Left lung (tissue), 14 donors: ENCODE measurements at places on chromosomes 7 and 10. TPM values are rescaled to one million over a fixed set of nuclear protein-coding genes. Genes with fewer than 3 reads are reported as not detected.

MMD2 gene
- polyA plus RNA-seq: not detected

COPG2 gene
- 50.3 TPM for polyA plus RNA-seq

PRKCQ gene
- polyA plus RNA-seq: 5.7 TPM

MEOX2 gene
- 157 TPM for polyA plus RNA-seq

NPSR1 gene
- not detected for polyA plus RNA-seq

PDK4 gene
- polyA plus RNA-seq: 20.0 TPM

ZNF804B gene
- polyA plus RNA-seq: 0.05 TPM

CHAT gene
- not detected for polyA plus RNA-seq

GPR146 gene
- 7.4 TPM for polyA plus RNA-seq

GHRHR gene
- not detected for polyA plus RNA-seq

TAS2R3 gene
- polyA plus RNA-seq: 2.5 TPM

PKD2L1 gene
- 0.22 TPM for polyA plus RNA-seq

ARL3 gene
- polyA plus RNA-seq: 21.7 TPM

PALS2 gene
- polyA plus RNA-seq: 7.5 TPM

ANKRD2 gene
- 0.43 TPM for polyA plus RNA-seq

ELFN1 gene
- polyA plus RNA-seq: 3.7 TPM

H2BK1 gene
- polyA plus RNA-seq: not detected

DNA sequence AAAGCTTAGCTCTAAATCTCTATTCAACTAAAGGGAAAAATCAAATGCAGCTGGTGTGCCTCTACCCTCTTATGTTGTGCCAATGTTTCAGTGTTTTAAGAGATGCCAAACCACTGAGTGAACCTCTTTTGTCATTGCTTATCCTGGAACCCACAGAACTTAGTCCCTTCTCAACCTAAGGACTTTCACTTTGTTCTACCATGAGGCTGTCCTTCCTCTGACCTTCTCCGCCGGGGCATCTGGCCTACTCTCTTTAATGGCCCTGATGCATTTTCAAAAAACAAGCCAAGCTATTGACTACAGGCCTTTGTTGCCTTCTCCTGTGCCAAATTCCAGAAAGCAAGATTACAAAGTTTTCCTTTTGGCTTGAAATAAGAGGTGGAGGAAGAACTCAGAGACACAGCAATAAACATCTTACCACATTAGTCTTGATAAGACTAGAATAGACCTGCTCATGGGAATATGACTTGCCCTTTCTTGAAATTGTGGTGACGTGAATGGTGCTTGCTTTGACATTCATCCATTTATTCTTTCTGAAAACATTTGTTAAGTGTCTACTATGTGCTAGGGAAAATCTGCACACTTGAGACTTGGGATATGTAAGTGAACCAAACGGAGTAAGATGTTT, 253.2 kb upstream of the SMIM30 start:
- DNase-seq: no peak

DNA sequence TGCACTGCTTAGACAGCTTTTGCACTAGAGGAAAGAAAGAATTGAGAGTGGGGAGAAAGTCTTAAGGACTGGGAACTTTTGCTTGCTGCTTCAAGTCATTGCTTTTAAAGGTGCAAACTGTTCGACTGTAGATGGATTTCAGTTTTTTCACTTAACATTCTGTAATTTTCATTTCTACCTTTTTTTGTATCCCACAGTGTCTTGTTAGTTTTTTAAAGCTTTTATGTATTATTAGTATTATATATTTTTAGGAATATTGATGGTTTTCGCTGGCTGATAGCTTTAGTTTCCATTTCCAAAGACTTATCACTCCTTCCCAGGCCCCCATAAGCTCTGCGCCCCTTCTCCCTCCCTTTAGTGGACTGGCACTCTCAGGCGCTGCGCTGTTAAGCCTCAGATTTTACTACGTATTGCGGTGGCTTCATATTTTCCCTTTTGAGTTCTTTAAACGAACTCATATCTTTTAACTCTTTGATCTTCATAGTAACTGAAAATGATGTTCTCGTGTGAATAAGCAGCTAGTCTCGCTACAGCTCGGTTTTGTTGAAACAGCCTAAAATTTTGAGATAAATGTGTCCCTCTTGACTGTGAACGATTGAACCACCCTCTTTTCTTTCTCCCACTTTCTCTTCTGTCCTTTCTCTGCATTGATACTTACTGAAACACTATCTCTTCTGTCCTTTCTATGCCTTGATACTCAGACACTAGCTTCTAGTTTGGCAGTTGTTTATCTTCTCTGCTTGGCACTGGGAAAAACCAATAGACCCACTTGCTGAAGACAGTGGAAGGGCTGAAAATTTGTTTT, 2.5 kb upstream of the ETV1 start:
- no peak for DNase-seq

GRCh38 chr7:5214236-5214635, 24.2 kb downstream of the WIPI2 start:
- DNase-seq: no peak

- DNase-seq: no peak
These were observed 111.4 kb upstream of the GLCCI1 start for GRCh38 chr7:7857143-7857583.

DNA sequence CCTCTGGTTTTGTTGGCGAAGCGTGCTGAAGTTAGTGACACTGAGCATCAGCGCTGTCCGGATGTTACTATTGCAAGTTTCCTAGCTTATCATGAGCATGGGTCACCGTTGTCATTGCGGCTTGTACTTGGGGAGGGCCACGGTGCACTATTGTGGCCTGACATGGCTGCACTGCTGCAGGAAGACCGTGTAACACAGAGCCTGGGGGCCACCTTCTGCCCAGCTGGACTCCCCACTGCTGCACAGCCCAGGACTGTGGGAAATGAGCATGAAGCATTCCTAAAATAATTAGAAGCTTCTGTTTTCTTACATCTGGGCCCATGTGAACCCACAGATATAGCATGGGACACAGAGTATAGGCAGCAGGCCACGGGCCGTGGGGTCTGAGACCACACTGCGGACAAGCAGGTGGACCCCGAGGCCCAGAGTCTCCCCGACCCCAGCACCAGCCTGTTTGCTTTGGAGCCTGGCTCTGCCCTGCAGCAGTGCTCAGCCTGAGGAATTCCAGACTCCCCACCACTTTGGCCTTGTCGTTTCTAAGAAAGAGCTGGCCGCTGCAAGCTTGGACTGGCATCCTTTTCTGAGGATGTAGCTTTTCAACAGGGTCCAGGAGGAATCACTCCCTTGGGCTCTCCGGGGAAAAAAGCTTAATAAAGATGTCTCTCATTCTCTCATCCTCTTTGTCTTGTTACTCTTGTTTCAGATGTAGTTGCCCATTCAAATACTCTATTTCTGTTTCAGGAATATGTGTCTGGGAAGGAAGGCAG, 179.2 kb downstream of the CCDC3 start:
- DNase-seq: no peak

DNA sequence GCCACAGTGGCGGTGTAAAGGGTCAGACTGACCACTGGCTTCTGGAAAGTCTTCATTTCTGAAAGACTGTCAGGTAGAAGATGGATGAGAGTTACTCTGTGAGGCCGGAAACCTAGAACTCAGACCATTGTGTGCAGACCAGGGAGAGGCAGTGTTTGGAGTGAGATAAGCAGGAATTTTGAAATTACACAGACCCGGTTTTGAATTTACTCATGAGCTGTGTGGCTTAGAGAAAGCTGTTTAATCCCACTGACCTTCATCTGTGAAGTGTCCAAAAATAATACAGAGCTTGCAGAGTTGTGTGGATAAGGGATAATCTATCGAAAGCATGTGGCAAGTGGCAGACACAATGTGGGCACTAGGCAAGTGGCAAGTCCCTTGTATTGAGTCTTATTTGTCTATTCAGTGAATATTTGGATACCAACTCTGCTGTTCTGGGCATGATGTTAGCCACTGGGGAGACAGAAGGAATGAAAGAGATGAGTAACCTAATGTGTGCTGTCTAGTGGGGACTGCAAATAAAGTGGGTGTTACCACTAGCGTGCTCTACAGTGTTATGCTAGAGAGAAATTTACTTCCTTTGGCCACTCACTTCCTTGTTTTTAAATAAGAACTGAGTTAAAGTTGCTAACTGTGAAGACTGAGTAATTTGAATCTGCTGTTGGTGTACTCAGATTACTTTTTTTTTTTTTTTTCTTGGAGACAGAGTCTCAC, 69.4 kb downstream of the KIAA1217 start:
- no peak for DNase-seq

DNA sequence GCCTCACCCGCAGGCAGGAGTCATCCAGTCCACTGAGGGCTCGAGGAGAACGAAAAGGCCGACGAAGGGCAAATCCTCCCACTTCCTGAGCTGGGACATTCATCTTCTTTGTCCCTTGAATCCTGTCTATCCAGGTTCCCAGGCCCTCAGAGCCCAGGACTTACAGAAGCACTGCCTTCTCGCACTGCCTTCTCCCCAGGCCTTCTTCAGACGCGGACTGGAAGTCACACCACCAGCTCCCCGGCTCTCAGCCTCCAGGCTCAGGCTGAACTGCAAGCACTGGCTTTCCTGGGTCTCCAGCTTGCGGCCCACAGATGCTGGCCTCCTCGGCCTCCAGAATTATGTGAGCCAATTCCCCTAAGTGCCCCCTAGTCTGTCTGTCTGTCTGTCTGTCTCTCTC, 6.4 kb upstream of the MMP21 start:
- DNase-seq: no peak

DNA sequence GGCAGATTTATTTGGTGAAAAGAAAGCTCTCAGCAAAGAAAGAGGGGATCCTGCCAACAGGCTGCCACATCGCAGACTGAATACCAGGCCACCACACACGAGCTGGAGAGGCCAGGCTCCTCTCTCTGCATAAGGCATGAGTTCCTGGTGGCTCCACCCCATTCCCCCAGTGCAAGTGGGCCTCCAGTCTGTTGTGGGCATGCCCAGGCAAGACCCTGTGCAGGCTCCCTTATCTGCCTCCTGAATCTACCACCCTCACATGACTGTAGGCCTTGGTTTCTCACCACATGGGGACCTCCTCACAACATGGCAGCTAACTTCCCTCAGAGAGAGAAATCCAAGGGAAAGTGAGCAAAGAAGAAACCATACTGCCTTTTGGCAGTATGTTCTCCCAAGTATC, 26.7 kb upstream of the CUL1 start:
- DNase-seq: no peak

GRCh38 chr10:32205670-32206069, 141.3 kb downstream of the EPC1 start:
- no peak for DNase-seq

DNA sequence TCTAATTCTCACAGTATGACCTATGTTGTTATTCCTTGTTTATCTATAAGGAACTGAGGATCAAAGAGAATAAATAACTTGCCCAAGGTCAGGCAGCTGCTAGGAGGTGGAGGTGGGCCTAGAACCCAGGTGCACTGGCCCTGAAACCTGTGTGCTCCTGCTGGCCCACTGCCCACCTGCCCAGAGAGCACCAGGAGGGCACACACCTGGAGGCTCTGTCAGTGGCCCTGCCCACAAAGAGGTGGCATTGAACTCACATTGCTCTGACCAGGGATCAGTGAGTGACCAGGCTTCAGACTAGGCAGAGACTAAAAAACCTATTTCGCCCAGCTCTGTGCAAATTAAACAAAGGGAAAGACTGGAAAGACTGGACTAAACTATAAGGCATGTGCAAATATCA, 210.6 kb downstream of the TNS3 start:
- no peak for DNase-seq

DNA sequence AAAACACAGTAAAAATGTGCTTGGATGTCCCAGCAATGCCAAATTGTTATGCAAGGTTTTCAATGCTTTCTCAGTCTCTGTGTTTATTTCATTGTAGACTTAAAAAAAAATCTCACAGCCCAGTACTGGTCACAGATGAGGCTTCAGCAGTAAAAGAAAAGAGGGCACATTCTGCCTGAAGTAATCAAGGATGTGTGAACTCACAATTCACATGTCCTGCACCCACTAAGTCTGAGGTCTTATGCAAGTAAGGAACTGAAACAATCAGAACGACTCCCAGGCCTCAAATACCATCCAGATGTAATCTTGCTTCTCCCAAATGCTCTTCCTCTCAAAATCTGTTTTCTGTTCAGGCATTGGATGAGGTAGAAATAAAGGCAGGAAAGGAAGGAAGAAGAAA, 33.7 kb downstream of the ADRB1 start:
- no peak for DNase-seq

GRCh38 chr7:106365252-106366005, 80.6 kb upstream of the NAMPT start:
- peak; percentile 61 for DNase-seq

GRCh38 chr10:29114141-29114540, 174.7 kb upstream of the LYZL1 start:
- no peak for DNase-seq

GRCh38 chr7:15495170-15495569, 66.6 kb downstream of the AGMO start:
- DNase-seq: no peak

- DNase-seq: no peak
These were observed 4.9 kb downstream of the PKD2L1 start for GRCh38 chr10:100325158-100325557.

GRCh38 chr7:24475166-24475961, 97.9 kb upstream of the PALS2 start:
- DNase-seq: no peak

DNA sequence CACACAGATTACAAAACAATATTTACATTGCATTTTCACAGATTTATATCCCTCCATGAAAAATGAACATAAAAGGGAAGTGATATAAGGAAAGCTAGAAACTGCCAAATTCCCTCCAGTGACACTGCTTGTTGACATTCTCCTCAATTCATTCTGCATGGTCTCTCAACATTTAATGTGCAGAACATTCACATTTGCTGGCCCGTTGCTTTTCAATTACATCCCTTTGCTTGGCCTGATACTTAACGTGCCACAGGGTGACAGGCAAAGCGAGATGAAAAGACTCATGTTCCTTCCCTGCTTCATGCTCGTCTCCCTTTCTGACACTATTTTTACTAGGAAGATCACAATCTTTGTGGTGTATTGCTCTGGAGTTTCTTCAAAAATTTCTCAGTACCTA, 1019.7 kb upstream of the LRRN3 start:
- DNase-seq: no peak

DNA sequence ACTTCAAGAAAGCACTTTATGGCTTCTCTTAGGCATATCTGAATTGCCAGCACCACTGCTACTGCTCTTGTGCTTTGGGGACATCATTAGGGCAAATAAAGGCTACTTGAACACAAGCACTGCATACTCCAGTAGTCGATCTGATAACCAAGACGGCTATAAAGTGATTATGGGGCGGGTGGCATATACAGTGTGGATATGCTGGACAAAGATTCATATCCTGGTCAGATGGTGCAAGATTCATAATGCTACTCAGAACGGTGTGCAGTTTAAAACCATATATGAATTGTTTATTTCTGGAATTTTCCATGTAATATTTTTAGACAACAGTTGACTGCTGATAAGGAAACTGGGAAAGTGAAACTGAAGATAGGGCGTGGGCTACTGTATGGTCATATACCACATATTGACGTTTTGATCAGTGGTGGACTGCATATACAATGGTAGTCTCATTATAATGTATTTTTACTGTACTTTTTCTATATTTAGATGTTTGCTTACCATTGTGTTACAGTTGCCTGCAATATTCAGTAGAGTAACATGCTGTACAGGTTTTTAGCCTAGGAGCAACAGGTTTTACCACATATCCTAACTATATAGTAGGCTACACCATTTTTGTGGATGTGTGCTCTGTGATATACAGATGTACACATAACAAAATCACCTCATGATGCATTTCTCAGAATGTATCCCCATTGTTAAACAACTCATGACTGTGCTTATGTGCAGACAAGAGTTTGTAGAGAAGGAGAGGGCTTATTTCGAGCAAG, 15.2 kb downstream of the ANLN start:
- no peak for DNase-seq

- no peak for DNase-seq
These were observed 167.4 kb downstream of the SKAP2 start for GRCh38 chr7:26696978-26697377.
